Smooth muscle cell of the coronary artery (primary cell): ENCODE measurements at places on chromosomes 7 and 10. TPM values are rescaled to one million over a fixed set of nuclear protein-coding genes. Genes with fewer than 3 reads are reported as not detected.

Gene GNGT1
- not detected in 2 replicates for total RNA-seq

Gene HKDC1
- total RNA-seq: 0.35 and 1.1 TPM in 2 replicates

Gene CFTR
- total RNA-seq: not detected in 2 replicates

Gene LZTS2
- 37.4 and 54.3 TPM in 2 replicates for total RNA-seq

Gene HDAC9
- 17.7 and 21.2 TPM in 2 replicates for total RNA-seq

Gene ECHDC3
- 4.5 and 5.1 TPM in 2 replicates for total RNA-seq

Gene GLUD1
- total RNA-seq: 206 and 229 TPM in 2 replicates
